ENCODE measurements at places on chromosomes 2 and 18. TPM values are rescaled to one million over a fixed set of nuclear protein-coding genes. Genes with fewer than 3 reads are reported as not detected.

Gene TMEFF2
- not detected for polyA plus RNA-seq

Gene KCNG3
- polyA plus RNA-seq = not detected

Gene EFR3B
- polyA plus RNA-seq = 0.07 TPM

Gene DCDC2C
- not detected for polyA plus RNA-seq

Gene LYPD1
- not detected for polyA plus RNA-seq

Gene CNDP1
- polyA plus RNA-seq = not detected

Gene SCN3A
- polyA plus RNA-seq = not detected

Gene BARD1
- polyA plus RNA-seq = 5.1 TPM

- DNase-seq = no peak
Observed at GRCh38 chr2:115077626-115078025, 635.2 kb downstream of the DPP10 start.

- DNase-seq = peak; percentile 66
Observed at GRCh38 chr2:234032279-234032856, 18.1 kb upstream of the SPP2 start.

DNA sequence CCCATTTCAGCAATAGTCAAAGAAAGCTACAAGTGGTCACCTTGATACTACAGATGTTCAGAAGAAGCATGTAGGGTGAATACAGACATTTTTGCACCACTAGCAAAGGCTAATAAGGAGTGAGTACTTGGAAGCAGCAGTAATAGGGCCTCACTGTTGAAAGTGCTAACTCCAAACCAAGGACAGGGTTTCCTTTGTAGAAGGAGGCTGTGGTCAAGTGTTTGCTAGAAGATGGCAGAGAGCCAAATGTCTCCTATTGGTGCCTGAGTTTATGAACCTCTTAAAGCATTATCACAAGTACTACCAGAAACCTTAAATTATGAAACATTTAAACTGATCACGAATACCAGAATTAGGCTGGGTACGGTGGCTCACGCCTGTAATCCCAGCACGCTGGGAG lies 308.1 kb downstream of the ZEB2 start:
- DNase-seq = no peak

GRCh38 chr2:158936978-158937377 lies 31.5 kb upstream of the TANC1 start:
- DNase-seq = peak; percentile 75

DNA sequence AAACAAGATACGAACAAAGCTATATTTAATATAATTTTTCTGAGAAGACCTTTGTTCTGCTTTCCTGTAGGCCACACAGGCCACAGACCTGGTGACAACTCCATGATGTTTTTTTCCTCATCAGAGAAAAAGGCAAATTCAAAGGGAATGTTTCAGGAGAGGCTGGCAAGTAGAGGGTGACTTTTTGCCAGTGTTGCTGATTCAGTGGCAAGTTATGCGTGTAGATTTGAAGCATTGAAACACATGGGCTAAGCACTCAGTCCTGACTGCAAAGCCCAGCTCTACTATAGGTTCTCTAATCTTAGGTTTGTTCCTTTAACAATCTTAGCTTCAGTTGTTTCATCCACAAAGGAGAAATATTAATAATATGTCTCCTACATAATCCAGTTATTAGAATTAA lies 499.8 kb downstream of the SUCLG1 start:
- DNase-seq = no peak

GRCh38 chr2:25567406-25567805 lies 106.0 kb downstream of the DTNB start:
- DNase-seq = no peak

GRCh38 chr2:100198461-100199230 lies 56.3 kb upstream of the AFF3 start:
- DNase-seq = no peak

- DNase-seq = no peak
Observed at GRCh38 chr2:15642815-15643500, 51.3 kb downstream of the DDX1 start.

DNA sequence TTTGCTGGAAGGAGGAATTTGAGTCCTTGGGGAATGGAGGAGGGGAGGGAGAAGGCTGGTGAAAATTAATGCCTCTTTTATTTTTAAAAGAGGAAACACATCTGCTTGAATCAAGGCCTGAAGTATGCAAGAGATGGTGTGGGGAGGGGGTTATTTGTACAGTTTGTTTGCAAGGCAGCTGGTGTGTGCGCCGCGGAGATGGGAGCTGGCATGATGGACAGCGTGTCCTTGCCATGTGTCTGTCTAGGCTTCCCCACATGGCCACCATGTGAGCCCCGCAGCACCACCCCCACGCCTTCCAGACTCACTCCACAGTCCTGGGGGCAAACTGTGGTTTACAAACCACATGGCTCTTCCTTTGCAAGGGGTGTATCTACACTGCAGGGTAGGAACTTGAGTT lies 154.8 kb upstream of the APCDD1 start:
- no peak for DNase-seq

GRCh38 chr2:222283634-222284033 lies 15.2 kb downstream of the PAX3 start:
- DNase-seq = no peak

- DNase-seq = no peak
Observed at GRCh38 chr2:24571828-24572442, 80.9 kb downstream of the NCOA1 start.

Measured in foreskin keratinocyte (primary cell).